COLO829 (cell line): ENCODE measurements at places on chromosomes 12 and 14.

DNA sequence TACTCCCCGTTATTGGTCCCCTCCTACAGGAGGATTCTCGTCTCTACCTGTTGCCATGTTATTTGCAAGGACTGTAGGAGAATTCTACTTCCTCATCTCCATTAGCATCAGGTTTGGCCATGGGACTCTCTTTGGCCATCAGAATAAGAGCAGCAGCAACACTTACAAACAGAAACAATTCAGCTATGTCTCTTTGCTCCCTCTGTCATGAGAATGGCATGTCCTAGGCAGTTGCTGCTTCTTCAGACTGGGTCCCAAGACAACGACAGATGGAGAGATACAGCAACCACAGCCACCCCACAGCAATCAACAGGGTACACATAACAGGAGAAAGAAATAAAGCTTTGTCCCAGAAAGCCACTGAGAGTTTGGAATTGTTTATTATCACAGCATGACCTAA lies 19.7 kb downstream of the SLC41A2 start:
- DNase-seq: no peak

- no peak for DNase-seq
These were observed 5.4 kb downstream of the TCL1B start for GRCh38 chr14:95691591-95691990.

DNA sequence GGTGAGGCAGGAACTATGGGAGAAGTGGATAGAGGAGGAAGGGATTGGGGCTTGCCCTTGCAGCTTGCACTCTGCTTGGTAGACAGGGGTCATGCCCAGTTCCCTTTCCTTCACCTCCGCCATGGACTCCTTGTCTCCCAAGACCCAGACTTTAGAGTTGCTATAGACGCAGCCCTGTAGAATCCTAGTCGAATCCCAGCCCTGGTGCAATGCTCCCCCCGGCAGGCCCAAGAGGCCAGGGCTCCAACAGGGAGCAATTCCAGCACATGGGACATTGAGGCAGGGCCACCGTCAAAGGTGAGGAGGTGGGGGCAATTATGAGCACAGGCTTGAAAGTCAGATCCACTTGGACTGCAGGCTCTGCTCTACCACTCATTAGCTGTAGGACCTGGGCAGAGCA lies 29.5 kb upstream of the BCDIN3D start:
- DNase-seq: no peak

DNA sequence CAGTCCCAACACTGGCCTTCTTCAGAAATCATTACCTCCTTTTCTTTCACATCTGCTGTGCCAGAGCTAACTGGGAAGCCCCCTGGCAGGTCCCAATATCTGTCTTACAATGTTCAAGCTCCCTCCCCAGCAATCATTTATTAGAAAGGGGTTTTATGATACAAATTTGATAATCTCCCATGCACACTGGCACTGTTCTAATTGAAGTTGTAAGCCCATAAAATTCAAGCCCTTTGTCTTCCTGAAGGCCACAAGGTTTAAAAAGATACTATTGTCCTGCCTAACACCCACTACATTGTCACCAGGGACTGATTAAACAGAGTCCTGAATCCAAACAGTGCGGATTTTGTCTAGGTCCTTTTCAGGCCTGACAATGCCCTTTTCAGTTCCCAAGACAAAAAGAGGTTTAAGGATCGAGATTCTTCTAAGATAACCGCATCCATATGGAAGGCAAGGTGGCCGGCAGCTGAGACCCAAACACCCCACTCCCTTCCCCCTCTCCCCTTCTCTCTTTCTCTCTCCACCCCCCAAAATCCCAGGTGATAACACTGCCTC lies 3.3 kb downstream of the NKX2-8 start:
- DNase-seq: no peak

DNA sequence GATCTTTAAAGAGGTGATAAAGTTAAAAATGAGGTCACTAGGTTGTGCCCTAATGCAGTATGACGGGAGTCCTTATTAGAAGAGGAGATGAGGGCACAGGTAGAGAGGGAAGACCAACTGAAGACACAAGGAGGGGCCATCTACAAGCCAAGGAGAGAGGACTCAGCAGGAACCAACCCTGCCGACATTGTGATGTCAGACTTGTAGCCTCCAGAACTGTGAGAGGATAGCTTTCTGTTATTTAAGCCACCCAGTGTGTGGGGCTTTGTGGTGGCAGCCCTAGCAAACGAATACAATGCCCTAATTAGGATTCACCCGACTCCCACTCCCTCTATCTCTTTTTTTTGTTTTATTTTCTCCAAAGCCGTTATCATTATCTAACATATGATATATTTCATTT lies 7.9 kb upstream of the IL26 start:
- no peak for DNase-seq

- DNase-seq: peak; percentile 51
These were observed 54.7 kb upstream of the OTOGL start for GRCh38 chr12:80044694-80045046.

DNA sequence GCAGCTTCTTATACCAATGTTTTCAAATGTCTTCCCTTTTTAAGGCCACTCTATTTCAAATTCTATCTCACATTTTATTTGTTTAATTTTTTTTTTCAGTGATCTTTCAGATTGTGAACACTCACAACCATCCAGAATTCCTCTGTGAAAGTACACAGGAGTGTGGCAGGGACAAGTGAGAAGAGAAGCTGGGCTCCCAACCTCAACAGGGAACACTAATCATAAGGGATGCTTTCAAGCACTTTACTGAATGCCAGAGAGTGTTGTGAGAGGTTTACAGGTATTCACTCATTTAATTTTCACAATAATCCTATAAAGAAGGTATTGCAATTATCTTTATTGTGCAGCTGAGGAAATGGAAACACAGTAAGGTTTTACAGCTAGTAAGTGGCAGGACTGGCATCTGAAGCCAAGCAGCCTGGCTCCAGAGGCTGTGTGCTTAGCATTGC lies 60.1 kb upstream of the PYGL start:
- DNase-seq: no peak

- DNase-seq: no peak
These were observed 27.1 kb upstream of the KRT77 start for GRCh38 chr12:52730383-52730782.

DNA sequence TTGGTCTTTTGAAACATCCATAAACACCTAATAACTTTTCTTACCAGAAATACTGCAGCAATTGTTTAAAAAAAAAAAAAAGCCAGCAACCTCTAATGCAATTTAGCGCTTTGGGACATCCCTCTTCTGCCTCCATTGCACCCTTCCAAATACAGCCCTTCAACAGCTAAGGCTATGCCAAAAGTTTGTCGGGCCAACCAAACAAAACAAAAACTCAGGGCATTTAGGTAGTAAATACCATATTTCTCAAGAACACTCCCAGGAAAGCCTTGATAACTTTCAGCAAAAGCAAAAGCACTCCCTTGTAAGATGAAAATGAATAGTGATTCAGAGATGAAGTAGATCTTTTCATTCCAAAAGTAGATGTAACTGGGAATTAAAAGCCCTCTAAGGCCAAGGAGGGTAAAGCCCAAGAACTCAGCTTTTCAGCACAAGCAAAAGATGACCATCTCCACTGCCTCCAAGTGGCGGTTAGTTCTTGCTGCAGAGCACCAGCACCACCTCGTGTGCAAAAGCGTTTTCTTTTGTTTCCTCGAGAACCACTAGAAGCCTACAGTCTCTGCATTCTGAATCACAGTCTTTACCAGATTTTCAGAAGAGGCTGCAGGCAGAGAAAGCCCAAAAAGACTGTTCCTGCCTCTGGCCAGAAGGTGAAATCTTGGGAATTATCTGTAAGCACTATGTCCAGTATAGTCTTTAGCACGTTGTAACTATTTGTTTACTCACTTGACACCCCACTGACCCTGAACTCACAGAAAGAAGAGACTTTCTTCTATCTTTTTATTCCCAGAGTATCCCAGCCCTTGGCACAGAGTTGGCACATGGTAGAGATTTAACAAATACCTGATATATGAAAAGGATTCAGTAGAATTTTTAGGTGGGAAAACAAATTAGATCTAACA lies 53.1 kb downstream of the SIX6 start:
- DNase-seq: peak; percentile 61

GRCh38 chr12:112852810-112853209 lies 54.0 kb upstream of the OAS1 start:
- DNase-seq: no peak

GRCh38 chr12:130423991-130424857 lies 86.5 kb downstream of the PIWIL1 start:
- DNase-seq: no peak

GRCh38 chr12:30136696-30137095 lies 353.0 kb upstream of the TMTC1 start:
- DNase-seq: no peak

DNA sequence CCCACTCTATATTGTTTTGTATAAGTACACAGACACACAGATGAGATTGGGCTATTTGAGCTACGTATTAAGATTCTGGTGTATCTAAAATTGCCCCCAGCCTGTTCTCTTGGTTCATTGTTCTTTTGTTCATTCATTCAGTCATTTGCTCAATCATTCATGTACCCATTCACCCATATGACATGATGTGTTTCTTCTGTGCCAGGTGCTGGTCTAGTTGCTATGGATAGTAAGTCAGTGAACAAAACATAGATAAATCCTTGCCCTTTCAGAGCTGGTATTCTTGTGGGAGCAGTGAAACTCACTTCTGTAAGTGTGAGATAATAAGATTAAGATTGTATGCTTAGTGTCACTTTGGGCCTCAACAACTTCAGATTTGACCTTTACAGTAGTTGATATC lies 191.3 kb downstream of the TMTC2 start:
- no peak for DNase-seq

GRCh38 chr14:93132472-93133065 lies 16.8 kb upstream of the ITPK1 start:
- peak; percentile 51 for DNase-seq

GRCh38 chr12:114480337-114481199 lies 74.6 kb upstream of the TBX5 start:
- DNase-seq: no peak

GRCh38 chr12:116171549-116171948 lies 105.9 kb downstream of the MED13L start:
- no peak for DNase-seq

DNA sequence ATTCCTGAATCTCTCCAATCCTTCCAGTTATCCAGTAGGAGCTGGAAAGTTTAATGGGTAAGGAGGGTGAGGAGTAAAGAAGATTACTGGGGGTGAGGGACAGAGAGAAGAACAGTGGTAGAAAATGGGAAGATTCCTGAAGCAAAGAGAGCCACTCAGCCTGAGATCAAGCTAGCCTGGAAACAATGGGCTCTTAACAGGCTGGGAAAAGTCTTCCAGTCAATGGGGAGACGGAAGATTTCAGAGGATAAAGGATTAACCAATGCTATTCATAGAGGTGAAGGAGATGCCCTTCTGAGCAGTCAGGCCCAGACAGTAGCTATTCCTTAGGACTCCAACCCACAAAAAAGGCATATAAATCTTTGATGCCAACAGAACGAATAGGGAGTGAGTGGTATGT lies 14.8 kb downstream of the GDF11 start:
- no peak for DNase-seq

GRCh38 chr12:8697120-8697475 lies 693 bp upstream of the RIMKLB start:
- DNase-seq: no peak

GRCh38 chr12:117875744-117876435 lies 92.9 kb downstream of the KSR2 start:
- no peak for DNase-seq

GRCh38 chr12:66453844-66454243 lies 151.6 kb downstream of the HELB start:
- no peak for DNase-seq

DNA sequence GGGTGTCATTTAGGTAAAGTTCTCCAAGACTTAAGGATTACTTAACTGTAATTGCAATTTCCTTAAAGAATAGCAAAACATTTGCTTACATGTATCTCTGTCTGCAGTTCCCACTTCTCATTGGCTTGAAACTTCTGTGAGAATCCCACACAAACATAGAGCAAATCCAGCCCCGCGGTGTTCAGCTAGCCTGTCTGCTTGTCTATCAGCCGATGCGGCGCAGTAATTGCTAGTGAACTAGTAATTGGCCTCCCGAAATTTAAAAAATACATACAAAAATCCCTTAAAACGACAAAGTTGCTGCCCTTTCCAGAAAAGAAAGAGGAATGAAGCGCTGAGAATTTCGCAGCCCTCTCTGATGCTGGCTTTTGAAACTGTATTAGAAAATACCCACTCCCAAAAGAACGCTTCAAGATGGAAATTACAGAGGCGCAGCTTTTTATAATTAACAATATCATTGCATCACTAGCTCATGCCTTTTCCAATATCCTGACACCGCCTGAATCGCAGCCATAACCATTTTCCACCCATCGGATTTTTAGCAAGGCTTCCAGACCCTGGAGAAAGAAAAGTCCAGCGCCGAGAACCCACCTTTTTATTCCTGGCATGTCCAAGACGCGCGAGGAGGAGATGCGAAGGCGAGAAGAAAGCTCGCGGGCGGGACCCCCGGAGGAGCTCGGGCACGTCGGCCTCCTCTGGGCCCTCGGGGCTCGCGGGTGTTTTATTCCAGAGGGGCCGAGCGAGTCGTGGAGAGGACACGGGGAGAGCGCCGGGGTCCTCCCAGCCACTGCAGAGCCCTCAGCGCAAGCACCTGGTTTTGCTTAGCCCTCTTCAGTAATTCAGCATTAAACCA lies 646 bp downstream of the FBLN5 start:
- no peak for DNase-seq

- peak; percentile 60 for DNase-seq
These were observed 345.0 kb downstream of the CCDC91 start for GRCh38 chr12:28535216-28535615.

DNA sequence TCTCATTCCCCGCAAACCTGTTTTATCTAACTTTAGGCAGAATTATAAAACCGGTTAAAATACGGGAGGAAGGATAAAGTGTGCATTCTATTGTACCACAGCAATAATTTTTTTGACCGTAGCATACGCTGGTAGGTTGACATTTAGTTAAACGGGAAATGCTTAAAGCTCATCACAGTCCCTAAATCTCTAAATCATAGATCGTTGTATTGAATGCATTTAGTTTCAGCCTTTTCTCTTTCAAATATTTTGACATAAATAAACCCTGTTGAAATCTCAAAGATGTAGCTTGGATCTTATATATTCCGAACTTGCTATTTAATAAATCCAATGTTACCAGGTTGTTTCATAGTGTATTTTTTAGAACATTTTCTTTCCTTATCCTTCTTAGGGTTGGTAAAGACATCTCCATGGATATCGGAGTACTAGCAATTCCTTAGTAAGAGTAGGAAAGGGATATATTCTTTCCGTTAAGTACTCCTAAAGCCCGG lies 798 bp downstream of the CLEC2B start:
- DNase-seq: no peak

DNA sequence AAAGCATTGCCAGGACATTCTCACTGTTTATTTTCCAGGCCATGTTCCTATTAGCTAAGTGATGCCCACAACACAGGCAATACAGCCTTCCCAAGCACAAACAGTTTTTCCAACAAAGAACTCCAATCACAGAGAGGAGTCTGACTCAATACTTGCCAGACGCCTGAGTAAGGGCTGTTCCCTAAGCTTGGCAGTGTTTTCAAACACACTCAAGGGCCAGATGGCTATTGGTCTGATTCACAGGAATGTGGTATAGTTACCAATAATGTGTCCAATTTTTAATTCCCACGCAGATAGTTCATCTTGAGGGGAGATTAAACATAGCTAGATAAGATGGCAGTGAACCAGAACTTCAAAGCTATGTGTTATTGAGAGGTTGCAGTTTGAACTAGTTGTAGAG lies 381.0 kb downstream of the SNAPC1 start:
- DNase-seq: no peak

- DNase-seq: peak; percentile 78
These were observed 48.7 kb upstream of the LALBA start for GRCh38 chr12:48618541-48618940.

GRCh38 chr14:63793376-63793775 lies 59.4 kb upstream of the SYNE2 start:
- DNase-seq: no peak

- DNase-seq: peak; percentile 54
These were observed 411.6 kb downstream of the CCER1 start for GRCh38 chr12:90543374-90543773.

- no peak for DNase-seq
These were observed 14.7 kb downstream of the NOC4L start for GRCh38 chr12:132158677-132159554.
